ENCODE measurements at places on chromosomes 13 and 19.

DNA sequence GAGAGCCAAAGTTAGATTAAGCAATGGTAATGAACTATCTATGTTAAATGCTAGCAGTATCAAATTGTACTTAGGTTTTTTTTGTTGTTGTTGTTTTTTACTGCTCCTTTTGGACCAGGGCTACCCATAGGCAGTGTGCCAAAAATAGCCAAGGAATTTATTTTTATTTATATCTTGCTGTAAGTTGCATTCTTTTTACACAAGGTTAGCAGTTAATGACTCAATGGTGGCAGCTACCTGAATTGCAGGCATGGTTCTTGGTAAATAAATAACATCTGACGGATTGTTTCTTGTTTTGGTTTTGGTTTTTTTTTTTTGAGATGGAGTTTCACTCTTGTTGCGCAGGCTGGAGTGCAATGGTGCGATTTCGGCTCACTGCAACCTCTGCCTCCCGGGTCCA, 194.8 kb upstream of the TSC22D1 start:
- DNase-seq, result no peak

DNA sequence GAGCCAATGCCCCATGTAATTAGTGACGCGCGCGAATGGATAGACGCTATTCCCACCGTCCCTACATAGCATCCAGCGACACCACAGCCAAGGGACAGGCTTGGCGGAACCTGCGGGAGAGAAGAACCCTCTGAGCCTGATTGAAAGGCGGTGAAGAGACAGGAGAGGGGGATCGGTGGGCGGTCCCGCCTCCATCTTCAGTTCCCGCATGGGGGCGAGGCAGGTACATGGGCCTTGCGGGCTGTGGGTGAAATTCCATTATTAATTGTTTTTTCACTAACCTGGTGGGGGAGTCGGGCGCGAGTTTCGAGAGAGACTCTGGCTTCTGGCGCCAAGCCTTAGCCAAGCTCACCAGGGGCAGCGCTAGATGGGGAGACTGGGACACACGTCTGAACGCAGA, 8.4 kb upstream of the TEX101 start:
- DNase-seq, result no peak

- no peak for DNase-seq
These were observed 161.4 kb downstream of the EFNB2 start for GRCh38 chr13:106373989-106374572.

DNA sequence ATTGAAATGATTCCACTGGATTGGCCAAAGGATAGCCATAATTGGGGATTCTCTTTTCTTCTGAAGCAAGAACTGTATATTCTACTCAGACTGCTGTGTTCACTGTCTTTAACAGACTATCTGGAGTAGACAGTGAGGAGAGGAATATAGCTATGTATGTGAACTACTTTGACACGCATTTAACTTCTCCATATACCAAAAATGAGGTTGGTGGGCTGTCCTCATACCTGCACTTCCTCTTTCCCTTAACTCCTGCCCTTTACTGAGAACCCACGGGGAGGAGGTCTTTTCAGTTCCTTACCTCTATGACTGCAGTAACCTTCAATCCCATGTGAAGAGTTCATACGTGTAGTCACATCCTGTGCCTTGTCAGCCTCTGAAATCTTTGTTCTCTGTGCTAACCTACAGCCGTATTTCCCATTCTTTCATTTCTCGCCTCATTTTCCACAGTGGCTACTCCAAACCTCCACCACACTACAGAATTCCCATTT, 305.8 kb downstream of the MTUS2 start:
- DNase-seq, result peak; percentile 31

DNA sequence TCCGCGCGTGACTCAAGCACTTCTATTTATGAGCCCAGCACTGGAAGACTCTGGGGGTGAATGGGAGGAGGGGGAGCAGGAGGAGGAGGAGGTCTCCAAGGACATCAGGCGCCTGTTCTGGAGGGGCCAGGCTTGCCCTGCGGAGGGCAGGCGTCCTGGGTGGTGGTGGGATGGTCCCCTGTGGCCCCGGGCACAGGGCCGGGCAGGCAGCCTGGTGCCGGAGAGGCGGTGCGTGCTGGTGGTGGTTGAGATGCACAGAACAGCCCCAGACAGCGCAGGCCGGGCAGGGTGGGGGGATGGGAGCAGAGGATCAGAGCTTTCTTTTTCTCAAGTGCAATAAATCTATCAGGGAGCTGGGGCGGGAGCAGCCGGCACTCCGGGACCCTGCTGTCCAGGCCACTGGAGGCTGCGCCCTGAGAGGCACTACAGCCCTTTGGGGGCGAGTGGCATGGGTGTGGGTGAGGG, 14.0 kb downstream of the NKPD1 start:
- DNase-seq, result no peak

Data from CD4-positive, alpha-beta T cell treated with Interleukin-4 for 4 hours (primary cell).